ENCODE measurements at places on chromosomes 2 and 18. TPM values are rescaled to one million over a fixed set of nuclear protein-coding genes. Genes with fewer than 3 reads are reported as not detected.

OSBPL6 gene
- 6.9 TPM for polyA plus RNA-seq

- DNase-seq: no peak
These were observed 17.3 kb downstream of the CIB4 start for GRCh38 chr2:26623541-26624495.

ZBTB7C gene
- 16.8 TPM for polyA plus RNA-seq

SDC1 gene
- 28.3 TPM for polyA plus RNA-seq

GAD1 gene
- polyA plus RNA-seq: 1.5 TPM

HNRNPLL gene
- 67.4 TPM for polyA plus RNA-seq

EGR4 gene
- polyA plus RNA-seq: not detected

DNA sequence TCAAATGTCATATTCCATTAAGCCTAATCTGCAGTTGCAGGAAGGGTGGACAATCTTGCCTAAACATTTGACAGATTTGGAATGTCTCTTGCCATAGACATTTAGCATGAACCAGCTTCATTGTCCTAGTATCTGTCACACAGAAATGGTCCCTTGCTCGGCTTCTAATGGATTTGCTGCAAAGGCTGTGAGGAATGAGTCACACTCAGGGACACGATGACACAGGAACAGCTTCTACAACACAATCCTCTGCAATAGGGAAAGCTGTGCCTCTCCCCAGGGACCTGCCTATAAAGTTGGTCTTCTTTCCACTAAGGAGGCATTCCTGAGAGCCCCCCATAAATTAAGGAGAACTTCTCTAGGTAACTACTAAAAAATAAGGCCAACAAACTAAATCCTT lies 155.1 kb upstream of the L3MBTL4 start:
- DNase-seq: no peak

SLC40A1 gene
- polyA plus RNA-seq: 125 TPM

APCDD1 gene
- 123 TPM for polyA plus RNA-seq

SP140 gene
- polyA plus RNA-seq: 1.5 TPM

DNA sequence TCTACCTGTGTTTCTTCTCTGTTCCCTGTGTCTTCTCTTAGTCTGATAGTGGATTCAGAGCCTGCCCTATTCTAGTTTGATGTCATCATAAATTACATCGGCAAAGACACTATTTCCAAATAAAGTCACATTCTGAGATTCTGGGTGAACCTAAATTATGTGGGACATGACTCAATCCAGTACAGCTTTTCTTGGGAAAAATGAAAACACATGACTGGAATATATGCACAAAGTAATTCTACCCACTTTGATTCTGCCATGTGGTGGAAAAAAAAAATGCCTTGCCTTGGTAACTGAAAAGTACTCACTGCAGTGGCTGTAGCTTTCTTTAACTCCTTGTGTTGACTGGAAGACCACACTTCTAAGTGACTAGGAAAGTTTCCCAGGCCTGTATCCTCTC lies 73.7 kb downstream of the LRATD1 start:
- DNase-seq: no peak

DNAJC5G gene
- polyA plus RNA-seq: 2.6 TPM

FLACC1 gene
- 2.9 TPM for polyA plus RNA-seq

KCNK3 gene
- 2.0 TPM for polyA plus RNA-seq

- DNase-seq: no peak
These were observed 35.9 kb upstream of the SCN9A start for GRCh38 chr2:166411473-166412230.

- DNase-seq: no peak
These were observed 120.4 kb downstream of the RNF144A start for GRCh38 chr2:7037340-7038333.

STPG4 gene
- polyA plus RNA-seq: 0.14 TPM

GRCh38 chr18:22169889-22170420 lies 566 bp downstream of the GATA6 start:
- no peak for DNase-seq

DNA sequence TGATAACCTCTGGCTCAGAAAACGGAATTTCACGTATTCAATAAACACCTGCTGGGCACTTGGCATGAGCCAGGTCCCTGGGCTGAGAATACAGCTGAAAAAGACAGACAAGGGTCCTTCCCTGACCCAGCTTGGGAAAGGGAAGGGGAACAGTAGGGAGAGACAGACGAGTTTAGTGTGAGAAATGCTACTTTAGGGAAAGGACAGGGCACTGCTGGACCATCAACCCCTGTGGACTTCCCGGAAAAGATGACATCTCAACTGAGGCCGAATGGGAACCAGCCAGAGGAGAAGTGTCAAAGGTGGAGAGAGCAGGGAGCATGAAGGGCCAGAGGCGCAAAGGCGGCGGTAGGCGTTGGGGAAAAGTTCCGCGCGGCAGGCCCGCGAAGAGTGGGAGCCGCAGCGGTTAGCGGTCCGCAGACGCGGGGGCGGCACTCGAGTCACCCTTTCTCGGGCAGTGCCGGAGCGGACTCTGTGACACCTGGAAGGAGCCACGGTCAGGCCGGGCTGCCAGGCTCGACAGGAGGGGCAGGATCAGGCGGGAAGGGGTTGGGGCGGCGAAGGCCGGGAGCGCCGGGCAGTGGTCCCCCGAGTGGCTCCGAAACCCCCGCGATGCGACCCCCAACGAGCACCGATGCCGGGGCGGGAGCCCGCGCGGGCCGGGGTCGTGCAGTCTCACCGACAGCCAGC lies 519 bp downstream of the TEX261 start:
- DNase-seq: no peak

- no peak for DNase-seq
These were observed 42.9 kb upstream of the SLC35F5 start for GRCh38 chr2:113799375-113799774.
